Stimulated activated CD4-positive, alpha-beta T cell treated with anti-CD3 and anti-CD28 coated beads, Interleukin-1b, Interleukin-23, amount 100 ng/mL, for 48 hours (primary cell): ENCODE measurements at places on chromosomes 12 and 14.
A peak's percentile ranks its signal among the peaks of the same experiment; 100 is the strongest.

DNA sequence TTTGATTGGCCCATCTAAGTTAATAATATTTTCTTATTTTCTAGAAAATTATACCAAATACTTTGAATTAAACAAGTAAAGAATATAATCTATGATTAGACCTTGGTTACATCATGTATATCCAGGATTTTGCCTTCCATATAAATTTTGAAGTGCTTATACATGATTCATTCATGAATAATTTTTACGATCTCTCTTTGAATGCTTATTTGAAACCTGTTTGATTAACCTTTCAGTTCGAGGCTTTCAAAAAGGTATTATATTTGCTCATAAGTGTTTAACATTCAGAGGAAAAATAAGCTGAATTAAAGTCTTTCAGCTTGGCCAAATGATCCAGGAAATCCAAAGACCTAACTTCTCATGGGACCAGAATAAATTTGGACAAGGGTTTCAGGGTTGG lies 495.2 kb upstream of the GARIN6 start:
- DNase-seq = no peak

DNA sequence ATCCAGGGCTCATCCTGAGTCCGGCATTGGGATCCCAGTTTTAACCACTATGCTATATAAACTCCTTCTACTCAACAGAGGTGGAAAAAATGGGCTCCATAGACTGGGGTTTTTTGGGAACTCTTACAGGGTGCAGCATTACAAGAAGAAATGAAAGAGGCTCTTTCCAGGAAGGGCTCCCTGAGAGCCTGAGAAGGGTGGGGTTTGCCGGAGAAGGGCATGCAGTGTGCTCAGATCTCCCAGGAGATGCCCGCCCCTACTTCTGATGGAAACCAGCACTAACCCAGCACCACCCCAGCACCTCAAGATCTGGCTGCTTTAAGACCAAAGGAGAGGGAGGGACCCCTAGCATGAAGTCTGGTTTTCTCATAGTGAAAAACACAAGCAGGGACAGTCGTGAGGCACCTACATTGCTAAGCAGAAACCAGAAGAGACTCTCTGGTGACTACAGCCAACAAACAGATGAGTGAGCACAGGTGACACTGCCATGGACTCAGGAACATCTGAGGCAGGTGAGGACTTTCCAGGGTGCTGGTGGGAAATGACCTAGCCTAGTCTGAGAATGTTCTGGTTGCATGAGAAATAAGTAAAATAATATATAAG lies 43.9 kb upstream of the HSP90B1 start:
- no peak for DNase-seq

- no peak for DNase-seq
Observed at GRCh38 chr12:3380200-3381043, 110.6 kb upstream of the PRMT8 start.

DNA sequence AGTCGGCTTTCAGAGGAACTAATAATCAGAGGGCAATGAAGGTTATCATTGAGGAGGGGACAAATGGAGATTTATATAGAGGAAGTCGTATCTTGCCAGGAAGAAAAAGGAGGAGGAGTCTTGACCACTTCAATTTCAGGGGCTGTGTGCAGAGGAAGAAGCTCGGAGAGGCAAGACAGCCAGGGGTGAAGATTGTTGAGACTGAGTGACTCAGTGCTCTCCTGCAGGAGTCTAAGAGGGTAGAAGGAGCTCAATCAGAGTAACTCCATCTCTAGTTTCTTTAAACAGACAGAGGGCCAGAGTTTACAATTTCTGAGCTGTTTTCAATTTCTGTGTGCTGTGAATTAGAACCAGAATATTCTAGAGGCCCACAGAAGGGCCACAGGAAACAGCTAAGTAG lies 439.3 kb upstream of the PRICKLE1 start:
- DNase-seq = no peak

DNA sequence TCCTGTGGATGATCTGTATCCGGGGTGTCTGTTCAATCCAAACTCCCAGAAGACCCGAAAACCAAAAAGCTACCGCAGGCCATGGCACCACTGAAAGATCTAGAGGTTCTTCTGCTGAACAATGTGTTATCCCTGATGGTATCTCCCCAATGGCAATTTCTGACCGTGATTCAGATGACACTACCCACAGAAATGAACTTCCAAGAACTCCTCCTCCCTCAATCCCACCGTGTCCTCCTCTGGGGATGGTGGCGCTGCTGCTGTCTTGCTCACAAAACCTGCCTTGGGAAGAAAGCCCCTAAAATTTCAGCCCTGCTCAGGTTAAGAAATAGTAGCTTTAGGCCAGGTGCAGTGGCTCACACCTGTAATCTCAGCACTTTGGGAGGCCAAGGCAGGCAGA lies 7.8 kb downstream of the CRACR2A start:
- DNase-seq = no peak

- DNase-seq = peak; percentile 74
Observed at GRCh38 chr14:94036313-94037167, 10.4 kb downstream of the OTUB2 start.

DNA sequence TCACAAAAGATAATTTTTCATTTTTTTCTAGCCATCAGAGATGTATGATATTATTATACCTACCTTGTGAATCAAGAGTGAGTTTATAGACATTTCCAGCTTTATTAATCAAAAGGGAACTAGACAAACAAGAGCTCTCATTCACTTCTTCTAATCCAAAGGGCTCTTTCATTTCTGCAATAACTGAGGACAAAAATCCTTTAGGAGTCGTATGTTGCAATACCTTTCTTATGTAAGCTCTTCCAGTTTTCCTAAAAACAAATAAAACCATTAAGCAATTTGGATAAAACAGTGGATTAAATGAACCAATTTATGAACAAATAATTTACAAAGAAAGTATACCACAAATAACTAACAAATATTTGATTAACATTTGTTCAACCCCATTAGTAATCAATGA lies 107.1 kb downstream of the CATSPERB start:
- DNase-seq = no peak

GRCh38 chr14:23365732-23366425 lies 907 bp upstream of the EFS start:
- DNase-seq = no peak
